ENCODE measurements at places on chromosomes 16 and 17.

DNA sequence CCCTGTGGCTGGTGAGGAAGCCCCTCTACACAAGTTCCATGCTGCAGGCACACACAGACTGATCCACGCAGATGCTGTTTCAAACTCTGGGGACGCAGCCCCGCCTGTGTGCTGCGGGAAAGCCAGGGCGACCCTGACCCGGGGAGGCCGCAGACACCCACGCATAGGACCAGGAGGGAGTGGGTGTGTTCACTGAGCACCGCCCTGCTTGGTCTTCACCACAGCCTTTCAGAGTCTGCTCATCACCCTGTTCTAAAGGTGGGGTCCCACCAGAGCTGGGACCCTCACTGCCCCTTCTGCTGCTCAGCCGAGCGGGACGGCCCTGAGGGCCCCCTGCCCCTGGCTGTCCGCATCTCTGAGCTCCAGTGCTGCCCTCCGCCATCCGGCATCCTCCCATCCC is 7.5 kb downstream of the TSPAN10 start:
- DNase-seq, result no peak

- no peak for DNase-seq
These were observed 100.1 kb downstream of the YPEL2 start for GRCh38 chr17:59431601-59432000.

DNA sequence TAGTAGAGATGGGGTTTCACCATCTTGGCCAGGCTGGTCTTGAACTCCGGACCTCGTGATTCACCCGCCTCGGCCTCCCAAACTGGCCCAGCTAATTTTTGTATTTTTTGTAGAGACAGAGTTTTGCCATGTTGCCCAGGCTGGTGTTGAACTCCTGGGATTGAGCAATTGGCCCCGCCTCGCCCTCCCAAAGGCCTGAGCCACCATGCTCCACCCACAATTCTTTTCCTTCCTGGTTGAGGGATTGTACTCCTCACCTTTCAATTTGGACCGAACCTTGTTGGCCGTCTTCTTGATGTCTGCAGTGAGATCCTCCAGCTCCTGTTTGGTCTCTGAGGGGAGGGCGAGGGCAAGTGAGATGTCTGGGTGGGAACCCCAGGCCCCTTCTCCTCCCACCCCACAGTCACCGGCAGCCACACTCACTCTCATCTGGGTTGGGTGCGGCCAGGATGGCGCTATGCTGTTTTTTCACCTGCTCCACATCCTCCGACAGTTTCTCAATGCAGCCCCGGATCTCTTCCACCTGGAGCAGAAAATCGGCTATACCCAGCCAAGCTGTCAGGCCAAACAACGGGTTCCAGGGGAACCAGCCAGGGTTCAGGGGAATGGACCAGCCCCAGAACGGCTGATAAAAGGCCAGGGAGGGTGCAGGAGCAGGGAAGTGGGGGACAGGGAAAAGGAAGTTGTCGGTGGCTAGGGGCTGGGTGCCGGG is 9.6 kb downstream of the STX1B start:
- no peak for DNase-seq

GRCh38 chr17:67443931-67444595 is 67.0 kb downstream of the PITPNC1 start:
- DNase-seq, result no peak

- no peak for DNase-seq
These were observed 5.7 kb downstream of the SULT1A1 start for GRCh38 chr16:28604186-28604565.

- DNase-seq, result no peak
These were observed 185.8 kb upstream of the HSBP1 start for GRCh38 chr16:83622010-83622409.

DNA sequence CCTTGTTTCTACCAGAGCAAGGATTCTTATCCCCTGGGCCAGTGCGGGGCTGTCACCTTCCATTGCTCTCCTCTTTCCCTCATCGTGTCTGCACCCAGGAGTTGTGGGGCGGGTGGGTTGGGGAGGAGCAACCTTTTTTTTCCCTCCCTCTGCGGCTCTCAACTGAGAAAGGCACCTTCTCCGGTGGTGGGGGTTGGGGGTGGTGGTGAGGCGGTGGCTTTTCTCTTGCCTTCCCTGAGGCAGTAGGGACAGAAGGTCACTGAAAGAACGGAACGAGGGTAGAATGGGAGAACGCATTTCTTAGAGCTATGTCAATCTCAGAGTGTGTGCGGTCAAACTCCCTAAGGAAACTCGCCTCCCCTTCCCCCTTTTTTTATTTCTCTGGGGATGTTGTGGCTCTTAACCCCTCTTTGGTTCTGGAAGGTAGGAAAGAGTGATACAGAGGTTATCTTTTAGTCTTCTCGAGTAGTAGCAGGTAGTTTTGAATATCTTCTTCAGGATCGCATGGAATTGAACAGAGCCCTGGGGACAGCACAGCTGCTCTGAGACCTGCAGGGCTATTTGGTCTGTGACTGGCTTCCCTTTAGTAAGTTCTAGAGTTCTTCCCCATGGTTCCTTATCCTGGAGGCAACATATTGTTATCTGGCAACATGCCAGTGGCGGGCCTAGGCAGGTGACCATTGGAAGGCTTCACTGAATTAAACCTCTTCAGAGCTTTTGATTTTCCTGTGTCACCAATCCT is 994 bp downstream of the CLTC start:
- peak; percentile 22 for DNase-seq

DNA sequence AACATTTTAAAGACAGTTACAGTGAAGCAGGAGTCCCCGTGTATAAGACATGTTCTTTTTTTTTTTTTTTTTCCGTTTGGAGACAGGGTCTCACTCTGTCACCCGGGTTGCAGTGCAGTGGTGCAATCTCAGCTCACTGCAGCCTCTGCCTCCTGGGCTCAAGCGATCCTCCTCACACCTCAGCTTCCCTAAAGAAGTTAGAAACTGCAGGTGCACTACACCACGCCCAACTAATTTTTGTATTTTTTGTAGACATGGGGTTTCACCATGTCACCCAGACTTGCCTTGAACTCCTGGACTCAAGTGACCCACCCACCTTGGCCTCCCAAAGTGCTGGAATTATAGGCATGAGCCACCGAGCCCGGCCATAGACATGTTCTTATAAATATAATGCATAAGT is 3.0 kb downstream of the EVI2B start:
- DNase-seq, result no peak

- DNase-seq, result peak; percentile 45
These were observed 152.5 kb downstream of the VPS53 start for GRCh38 chr17:562174-562573.

GRCh38 chr16:88340755-88341150 is 42.0 kb upstream of the ZNF469 start:
- no peak for DNase-seq

GRCh38 chr17:78585006-78585630 is 7.9 kb upstream of the DNAH17 start:
- DNase-seq, result no peak

DNA sequence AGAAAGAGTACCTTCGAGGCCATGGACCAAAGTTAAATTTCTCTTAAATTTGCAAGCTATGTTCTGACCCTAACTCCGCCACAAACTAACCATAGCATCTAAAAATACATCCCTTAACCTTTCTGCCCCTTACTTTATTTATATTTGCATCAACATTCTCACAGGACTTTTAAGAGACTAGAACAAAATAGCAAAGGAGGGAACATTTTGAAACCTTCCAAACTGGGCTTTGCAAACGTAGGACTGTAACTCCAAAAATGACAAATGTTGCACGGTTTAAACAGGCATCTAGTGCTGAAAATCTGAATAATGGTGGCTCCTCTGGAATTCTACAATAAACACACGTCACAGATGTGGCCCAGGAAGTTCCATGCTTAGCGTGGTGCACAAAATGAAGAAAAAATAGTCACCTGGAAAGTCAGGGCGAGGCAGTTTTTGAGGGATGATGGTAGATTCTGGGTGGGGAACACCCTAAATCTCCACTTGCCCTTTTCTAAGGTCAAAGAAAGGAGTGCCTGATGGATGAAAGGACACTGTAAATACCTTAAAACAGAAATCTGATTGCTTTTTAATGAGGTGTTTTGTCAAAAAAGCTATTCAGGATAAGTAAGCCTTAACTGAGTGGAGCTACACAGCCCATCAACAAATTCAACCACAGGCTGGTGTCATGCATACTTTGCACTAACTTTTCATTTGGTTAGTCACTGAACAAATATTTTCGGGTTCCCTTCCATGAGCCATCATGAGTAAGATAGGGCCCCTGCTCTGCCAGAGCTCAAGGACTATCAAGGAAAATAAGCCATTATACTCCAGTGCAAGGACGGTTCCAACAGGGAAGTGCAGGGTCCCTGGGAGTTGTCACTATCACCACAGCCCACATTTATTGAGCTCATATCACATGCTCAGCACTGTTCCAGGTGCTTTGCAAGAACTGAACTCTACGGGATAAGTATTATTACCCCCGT is 21.2 kb downstream of the ARHGAP17 start:
- DNase-seq, result no peak

DNA sequence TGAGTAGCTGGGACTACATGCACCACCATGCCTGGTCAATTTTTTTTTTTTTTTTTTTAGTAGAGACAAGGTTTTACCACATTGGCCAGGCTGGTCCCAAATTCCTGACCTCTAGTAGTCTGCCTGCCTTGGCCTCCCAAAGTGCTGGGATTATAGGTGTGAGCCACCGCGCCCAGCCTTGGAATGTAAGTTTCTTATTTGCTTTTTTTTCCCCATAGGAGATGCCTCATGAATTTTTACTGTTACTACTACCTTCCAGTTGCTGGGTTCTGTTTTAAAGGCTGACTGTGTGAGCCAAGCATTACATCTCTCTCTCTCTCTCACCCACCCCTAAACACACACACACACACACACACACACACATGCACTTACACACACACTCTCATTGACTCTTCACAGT is 112.6 kb downstream of the RGS9 start:
- DNase-seq, result no peak

DNA sequence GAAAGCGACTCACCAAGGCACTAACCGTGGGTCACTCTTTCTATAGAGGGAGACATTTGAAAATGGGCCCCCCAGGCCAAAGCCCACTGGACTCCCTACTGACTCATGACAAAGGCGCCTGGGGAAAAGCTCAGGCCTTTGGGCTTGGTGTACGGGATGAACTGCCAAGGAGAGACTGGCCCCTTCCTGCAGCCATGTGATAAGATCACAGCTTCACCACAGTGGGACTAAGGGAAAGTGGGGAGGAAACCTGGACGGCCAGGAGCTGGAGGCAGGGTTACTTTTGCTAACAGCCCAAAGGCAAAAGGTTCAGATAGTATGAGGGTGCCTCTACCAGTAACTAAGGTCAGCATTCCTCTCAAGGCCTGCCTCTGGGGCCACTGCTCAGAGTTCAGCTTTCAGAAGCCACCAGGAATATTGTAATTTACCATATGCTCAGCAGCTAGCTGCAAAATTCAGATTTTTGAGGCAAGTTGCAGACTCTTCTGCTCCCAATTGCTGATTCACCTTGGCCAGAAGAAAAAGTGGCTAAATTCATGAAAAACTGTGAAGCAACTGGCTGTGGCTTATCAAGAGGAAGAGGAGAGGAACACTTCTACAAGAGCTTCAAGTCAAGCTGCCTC is 37.1 kb upstream of the SLC25A19 start:
- no peak for DNase-seq

DNA sequence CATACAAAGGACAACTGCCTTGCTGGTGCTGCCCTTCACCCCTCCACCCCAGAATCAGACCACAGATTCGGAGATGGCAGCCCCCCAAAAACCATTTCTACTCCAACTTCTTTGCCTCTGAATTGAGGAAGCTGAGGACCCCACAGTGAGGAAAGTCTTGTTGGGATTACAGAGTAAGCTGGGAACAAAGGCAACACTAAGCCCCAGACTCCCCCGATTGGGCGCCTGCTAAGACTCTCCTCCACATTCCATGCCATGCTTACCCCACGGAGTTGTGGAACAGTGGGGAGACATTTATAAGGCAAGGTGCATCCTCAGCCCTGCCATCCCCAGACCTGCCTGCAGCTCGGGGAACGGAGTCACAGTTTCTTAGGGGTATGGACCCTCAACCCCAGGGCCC is 1.9 kb downstream of the GIT1 start:
- no peak for DNase-seq

DNA sequence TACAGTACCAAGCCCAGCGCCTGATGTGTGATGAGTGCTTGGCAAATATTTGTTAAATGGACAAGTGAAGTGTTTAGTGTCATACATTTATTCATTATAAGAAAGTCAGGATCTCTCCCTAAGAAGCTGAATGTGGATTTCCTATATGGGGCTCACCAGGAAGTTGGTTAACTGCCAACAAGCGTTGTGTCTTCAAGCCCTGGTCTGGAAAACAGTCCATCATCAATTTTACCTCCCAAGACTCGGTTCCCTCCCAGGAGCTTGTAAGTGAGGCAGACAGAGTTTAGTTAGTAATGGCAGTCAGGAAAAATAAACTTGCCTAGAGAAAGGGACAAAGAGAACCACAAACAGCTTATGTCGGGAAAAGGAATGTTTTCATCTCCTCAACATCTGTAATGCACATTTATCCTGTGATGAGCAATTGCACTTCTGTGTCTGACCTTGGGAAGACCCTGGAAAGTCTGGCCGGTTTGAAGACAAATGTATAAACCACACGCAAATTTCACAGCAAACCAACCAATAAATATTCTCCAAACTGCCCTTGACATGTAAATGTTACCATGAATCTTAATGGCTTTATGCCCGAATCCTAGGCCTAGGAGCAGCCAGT is 28.3 kb downstream of the C16orf95 start:
- no peak for DNase-seq

GRCh38 chr17:41777157-41777573 is 9.3 kb downstream of the JUP start:
- no peak for DNase-seq

GRCh38 chr17:31546650-31547049 is 155.2 kb downstream of the RAB11FIP4 start:
- no peak for DNase-seq

- no peak for DNase-seq
These were observed 136.7 kb downstream of the MAF start for GRCh38 chr16:79463841-79464240.

- DNase-seq, result no peak
These were observed 12.5 kb downstream of the IL4R start for GRCh38 chr16:27326251-27326650.

DNA sequence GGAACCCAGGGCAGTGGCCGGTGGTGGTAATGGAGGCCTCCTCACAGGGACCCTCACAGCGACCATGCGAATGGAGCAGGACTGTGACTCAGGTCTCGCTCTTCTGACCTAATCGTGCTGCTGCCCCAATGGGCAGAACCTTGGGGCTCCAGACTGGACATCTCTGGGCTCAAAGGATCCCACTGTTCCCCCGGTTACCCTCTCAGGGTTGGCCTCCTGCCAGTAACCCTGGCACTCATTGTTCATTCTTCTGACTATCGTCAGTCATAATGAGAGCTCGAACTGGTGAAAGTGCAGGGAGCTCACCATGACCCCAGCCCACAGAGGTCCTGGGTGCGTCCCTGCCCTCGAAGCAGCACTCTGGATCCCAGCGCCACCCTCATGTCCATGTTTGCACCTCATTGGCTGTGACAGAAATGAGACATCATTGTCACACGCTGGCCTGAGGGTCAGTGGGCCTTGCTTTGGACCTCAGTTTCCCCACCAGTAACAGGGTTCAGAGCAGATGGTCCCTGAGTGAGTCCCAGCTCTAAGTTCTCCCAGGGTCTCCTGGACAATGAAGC is 4.0 kb upstream of the NPRL3 start:
- DNase-seq, result no peak

- DNase-seq, result no peak
These were observed 111.9 kb downstream of the GSG1L start for GRCh38 chr16:27951489-27952120.
